Activated CD4-positive, alpha-beta T cell treated with anti-CD3 and anti-CD28 coated beads for 24 hours (primary cell): ENCODE measurements at places on chromosomes 6 and 20.

GRCh38 chr6:88914180-88914579, 49.2 kb downstream of the RNGTT start:
- DNase-seq = no peak

DNA sequence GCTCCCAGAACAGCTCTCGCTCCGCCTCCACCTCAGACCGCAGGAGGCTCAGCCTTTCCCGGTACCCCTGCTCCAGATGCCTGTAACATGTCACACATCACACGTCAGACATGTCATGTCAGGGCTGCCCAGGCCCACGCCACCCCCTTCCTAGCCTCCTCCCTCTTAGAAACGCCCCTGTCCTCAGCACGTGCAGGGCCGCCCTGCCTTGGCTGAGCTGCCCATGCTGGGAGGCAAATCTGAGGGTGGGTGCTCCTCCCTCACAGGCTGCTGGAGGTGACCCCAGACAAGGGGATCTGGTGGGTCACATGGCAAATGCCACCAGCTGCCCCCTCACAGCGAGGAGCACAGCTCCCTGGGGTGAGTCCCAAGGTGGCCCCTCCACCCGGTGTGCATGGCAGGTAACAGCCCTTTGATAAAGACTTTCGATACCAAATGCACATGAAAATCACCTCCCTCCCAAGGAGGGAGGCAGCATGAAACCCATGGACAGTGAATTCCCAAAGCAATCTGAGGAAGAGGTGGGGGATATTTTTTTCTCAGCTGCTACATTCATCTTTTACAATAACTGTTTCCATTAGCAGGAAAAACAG, 84.1 kb downstream of the GINS1 start:
- DNase-seq = no peak

- no peak for DNase-seq
Measured at GRCh38 chr20:62590309-62591121, 51.8 kb upstream of the SLCO4A1 start.

- no peak for DNase-seq
Measured at GRCh38 chr20:57872816-57873409, 163.1 kb upstream of the PMEPA1 start.

GRCh38 chr6:21173031-21173430, 420.5 kb upstream of the SOX4 start:
- DNase-seq = no peak

DNA sequence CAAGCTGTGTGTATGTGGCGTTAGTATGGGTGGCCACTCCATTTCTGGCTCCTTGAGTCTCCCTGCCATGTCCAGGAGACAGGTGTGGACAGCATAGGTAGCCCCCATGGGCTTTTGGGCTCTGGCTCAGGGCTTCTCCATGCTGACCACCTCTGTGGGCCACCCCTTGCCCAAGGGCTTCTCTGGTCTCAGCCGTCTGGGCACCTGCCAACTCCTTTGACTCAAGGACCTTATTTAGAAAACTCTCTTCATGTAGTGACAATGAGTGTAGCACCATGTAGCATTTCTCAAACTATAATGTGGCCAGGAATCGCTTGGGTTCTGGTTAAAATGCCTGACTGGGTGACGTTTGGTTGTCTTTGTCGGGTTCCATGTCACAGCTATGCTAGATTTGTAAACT, 5.1 kb upstream of the GTSF1L start:
- DNase-seq = no peak

GRCh38 chr6:3305216-3305565, 46.4 kb downstream of the PSMG4 start:
- no peak for DNase-seq

DNA sequence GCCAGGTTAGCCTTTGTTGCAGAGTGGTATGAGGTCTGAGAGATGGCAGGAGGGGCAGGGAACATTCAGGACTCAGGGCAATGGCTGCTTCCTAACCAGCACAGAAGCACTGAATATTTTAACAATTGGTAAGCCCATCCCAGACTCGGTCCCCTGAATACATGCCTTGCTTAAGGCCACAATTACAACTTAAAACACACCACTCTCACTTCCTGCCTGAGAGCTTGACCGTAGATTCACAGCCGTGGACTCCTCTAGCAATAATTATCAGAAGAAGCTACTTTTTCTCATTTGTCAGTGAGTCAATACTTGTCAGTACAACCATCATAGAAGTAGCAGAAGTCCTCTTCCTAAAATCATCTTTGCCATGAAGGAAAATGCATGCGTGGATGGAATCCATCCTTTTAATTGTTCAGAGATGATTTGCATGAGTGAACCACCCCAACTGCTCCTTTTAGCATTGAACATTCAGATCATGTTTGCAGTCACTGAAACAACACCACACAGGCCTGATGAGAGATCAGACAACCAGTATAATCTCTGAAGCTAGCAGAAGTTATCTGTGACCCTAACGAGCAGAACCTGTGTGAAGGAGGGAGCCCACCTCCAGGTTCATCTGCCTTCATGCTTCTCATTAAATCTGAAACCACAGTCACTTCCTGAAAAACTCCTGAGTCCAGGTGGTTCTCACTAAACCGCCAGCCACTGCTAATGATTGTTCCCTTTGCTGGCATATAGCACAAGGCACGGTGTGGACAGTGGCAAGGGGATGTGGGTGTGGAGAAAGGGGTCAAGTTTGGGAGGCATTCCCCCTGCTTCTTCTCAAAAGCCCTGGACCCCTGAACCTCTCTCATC, 333.9 kb upstream of the CNR1 start:
- DNase-seq = no peak

- DNase-seq = no peak
Measured at GRCh38 chr6:101516578-101516977, 123.1 kb downstream of the GRIK2 start.

DNA sequence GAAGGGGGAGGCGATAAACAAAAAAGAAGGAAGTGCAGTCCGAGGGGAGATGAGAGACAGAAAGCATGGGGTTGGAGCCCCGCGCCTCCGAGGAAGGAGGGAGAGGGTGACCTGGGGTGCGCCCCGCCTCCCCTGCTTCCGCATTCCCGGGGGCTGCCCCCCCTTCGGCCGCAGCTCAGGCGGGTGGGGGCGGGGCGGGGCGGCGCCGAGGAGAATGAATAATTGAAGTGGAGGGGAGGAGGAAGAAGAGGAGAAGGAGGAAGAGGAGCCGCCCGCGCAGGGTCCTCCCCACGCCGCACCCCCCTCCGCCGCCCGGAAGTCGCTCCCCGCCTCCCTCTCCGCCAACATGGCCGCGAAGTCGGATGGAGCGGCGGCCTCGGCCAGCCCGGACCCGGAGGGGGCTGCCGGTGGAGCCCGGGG, at the start of gene XKR7:
XKR7 (plus strand) TSS at position 322 of the 420 bp plus-strand sequence; CDS start at position 347, 25 bp downstream.
- DNase-seq = no peak

DNA sequence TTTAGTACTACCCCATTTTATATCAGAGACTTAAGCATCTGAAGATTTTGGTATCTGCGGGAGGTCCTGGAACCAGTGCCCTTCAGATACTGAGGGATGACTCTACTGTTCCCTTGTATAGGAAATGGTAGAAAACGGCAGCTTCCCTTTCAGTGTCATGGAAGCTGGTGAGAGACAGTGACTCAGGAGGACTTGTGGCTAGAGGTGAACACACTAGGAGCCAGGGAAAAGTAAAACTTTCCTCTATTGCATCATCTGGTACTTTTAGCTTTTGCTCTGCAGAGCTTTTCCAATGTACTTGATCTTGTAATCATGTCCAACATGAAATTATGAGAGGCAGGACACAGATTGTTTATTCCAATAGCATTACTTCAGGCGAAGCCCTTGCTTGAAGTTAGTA, 45.0 kb downstream of the RNF144B start:
- no peak for DNase-seq

DNA sequence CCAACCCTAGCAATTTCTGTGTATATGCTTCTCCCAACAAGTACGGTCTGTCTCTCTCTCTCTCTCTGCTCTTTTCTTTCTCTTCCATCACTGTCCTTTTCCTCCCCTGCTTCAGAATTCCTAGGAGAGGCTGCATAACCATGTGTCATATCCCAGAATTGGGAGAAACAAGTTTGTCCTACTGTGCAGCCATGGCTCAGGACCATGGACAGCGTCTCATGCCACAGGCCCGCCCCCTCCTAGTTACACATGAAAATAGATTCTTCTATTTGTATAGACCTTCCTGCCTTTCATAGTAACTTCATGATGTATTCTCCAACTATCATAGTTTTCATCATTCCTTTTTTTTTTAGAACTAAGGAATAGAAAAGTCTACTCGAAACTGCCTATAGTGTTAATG, 98.0 kb downstream of the FNDC1 start:
- no peak for DNase-seq

- no peak for DNase-seq
Measured at GRCh38 chr6:138370631-138371451, 6.9 kb upstream of the SMIM28 start.

- no peak for DNase-seq
Measured at GRCh38 chr6:157400676-157401075, 19.7 kb downstream of the ZDHHC14 start.

GRCh38 chr6:18328070-18328469, 59.1 kb upstream of the RNF144B start:
- no peak for DNase-seq

DNA sequence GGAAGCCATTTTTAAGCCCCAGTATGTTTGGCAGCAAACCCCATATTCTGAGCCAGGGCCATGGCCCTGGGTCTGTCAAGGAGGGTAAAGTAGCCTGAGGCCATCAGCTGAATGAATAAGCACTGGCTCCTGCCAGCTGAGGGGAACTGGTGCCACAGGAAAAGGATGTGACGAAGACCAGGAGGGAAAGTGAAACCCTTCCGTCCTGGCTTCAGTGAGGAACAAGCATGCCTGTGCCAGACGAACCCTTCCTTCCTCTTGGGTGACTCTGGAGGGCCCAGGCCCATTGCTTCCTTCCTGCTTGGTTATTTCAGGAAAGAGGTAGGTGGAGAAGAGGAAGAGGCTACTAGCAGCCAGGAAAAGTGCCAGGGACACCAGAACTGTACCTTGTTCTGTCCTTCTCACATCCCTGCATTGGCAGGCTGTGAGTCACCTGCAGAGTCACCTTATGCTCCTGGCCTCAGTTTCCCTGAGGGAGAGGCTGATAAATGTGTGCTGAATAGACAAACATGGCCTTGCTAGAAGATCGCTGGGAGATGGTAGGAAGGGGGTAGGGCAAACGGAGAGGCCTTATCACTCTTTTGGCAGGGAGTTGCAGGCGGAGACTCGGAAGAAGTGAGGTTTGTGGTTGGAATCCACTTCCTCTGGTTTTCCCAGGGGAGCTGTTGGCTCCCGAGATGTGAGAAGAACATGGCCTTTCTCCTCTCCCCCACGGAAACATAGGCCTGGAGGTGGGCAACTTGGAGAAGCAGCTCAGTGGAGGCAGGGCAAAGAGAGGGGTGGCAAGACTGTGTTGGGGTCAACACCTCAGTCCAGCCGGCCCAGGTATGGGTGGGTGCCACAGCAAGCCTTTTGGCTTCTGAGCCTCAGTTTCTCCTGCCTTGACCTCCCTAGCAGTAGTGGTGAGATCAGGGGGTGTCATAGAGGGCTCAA, 37.4 kb downstream of the COX4I2 start:
- peak; percentile 28 for DNase-seq

DNA sequence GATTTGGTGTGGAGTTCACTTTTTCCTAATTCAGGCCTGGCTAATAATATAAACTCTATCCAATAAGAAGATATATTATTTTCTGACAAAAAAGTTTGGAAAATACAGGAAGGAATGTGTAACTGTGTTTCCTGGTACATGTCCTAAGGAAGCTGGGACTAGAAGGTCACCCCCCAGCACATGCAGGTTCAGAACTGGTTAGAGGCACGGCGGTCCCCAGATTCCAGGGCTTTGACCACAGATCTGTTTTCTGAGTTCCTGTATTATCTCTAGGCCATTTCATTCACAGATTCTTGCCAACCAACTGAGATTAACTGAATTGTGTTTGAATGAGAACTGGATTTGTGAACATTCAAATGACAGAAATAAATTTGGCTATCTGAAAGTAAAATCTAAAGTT, 94.5 kb downstream of the TULP4 start:
- no peak for DNase-seq
